ENCODE measurements at places on chromosomes 3 and 15. TPM values are rescaled to one million over a fixed set of nuclear protein-coding genes. Genes with fewer than 3 reads are reported as not detected.

DNA sequence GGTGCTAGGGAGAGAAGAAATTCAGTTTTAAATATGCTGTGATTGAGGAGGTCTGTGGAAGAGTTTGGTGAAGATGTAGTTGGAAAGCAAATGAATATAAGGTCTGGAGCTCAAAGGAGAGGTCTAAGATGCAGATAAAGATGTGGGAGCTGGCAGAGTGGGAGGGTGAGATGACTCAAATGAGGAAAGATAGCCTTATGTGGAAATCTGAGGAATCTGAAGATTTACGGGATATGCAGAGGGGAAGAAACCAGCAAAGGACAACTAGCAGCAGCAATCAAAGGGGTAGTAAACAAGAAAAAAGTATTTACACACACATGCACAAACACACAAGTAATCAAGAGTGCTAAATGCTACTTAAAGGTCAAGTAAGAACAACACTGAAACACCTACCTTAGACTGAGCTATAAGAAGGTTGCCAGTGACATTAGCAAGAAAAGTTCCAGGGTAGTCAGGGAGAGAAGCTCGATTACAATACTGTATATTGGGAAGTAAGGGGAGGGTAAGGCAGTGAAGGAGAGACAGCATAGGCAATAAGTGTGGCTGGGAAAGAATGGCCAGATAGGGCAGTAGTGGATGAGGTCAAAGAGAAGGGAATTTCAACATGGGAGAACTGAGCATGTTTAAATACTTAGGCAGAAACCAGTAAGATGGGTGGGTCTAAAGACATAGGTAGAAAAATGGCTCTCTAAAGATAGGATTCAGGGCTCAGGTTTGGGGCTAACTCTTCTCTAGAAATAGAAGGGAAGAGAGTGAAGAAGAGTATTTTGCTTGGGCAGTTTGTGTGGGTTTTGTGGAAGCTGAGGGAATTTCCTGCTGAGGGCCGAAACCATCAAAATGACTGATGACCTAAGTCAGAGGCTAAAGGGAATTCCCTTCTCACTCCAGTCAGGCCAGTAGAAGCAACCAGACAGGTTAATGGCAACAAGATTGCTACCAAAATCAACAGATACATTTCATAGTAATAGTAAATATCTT is 8.9 kb downstream of the CMTM6 start:
- DNase-seq, result no peak

DNA sequence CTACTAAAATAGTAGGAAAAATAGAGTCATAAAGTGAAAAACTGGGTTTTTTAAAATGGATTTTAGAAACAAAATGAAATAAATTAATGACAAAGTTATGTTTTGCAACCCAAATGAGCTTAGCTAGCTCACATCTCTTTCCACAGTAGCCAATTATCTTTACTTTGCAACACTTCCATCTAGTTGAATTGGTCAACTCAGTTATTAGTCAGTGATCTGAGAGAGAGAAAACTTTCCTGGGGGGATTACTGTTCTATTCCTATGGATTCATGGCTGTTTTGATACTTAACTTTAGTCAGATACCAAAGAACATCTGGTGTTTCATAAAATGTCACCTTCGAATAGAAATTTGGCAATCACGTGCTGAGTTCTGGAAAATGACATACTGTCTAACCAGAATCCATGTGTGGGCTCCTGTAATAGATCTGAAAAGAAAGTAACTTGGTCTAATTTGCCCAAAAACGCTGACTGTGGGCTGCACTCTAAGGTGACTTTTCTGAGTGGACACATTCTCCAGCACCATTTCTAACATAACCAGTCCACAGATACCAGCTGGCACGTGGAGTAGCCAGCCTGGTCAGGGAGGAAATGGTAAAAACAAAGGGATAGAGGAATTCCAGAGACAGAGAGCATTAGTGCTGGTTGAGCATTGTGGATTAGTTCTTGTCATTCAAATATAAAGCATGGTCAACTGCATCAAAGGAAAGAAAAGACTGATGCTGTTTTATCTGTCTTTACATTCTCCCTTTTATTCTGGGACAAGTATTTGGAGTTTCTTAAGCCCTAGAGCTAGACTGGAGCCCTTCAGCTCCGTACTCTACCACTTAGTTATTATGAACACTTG is 45.2 kb upstream of the CCDC80 start:
- DNase-seq, result no peak

- DNase-seq, result no peak
Measured at GRCh38 chr15:68775671-68776476, 44.8 kb downstream of the ANP32A start.

Gene SPINK8
- total RNA-seq, result not detected

Gene FETUB
- 0.07 TPM for total RNA-seq

DNA sequence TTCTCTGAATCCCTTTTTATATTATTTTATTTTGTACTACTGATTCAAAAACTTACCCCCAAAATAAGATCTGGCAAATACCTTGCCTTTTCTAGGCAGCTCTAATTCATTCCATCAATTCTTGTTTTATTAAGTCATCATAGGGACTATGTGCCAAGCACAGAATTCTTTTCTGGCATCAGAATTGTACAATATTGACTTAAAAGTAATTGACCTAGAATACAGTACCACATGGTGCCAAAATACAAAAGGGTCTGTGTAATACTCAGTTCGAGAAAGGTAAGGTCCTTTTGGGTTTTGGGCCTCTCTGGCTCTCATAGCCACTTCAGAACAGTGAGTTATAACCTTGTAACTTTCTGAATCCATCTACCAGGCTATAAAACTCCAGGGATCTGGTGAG is 46.2 kb downstream of the KBTBD8 start:
- no peak for DNase-seq

DNA sequence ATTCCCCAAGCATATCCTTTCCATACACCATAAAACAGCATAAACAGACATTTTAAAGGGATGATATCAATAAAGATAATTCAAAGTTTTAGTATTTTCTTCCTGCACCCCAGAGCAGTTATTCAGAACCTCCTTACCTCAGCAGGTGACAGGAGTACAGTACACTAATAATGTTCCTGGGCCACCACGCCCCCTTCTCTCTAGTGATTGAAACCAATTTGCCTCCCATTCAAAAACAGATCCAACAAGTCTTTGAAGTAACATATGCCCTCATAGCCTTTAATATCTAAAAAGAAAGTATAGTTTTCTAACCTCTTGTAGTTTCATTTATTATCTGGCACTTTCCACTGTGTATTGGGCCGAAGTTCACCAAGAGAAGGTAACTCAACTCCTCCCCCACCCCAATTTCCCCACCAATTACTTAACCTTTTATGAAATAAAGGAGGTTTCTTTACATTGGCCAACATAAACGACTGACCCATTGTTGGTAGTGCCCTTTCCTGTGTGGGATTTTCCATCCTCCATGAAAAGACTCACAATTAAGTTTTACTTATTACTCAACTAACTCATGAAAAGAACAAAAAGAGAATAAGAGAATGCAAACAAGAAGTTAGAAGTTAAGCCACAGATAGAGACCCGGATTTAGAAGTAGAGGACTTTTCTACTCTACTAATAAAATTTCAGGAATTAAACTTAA is 5.0 kb upstream of the ATP8B4 start:
- no peak for DNase-seq

GRCh38 chr3:152728231-152728980 is 106.5 kb upstream of the P2RY1 start:
- no peak for DNase-seq

- DNase-seq, result no peak
Measured at GRCh38 chr3:47001731-47002170, 22.3 kb downstream of the NBEAL2 start.

Gene MYL3
- total RNA-seq, result not detected

- peak; percentile 56 for DNase-seq
Measured at GRCh38 chr15:40249477-40250303, 10.8 kb downstream of the PAK6 start.

All from foreskin keratinocyte (primary cell).